AG04449 (cell line): ENCODE measurements at places on chromosomes 13 and 19.

DNA sequence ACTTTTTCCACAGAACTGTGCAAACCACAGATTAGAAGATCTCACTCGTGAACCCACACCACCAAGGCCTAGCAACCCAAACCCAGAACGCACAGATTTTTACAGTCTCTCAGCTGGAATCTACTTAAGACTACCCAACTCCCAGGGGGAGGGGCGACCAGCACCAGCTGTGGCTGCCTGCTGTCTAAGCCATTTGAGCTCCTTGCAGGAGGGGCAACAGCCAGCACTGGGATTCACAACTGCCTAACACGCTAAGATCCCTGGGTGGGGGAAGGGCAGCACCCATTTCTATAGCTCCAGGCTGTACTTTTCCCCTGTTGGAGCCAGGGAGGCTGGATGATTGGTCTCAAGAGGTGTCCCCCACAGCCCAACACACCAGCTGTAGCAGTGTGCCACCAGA, 368.8 kb downstream of the SUCLA2 start:
- DNase-seq = no peak

GRCh38 chr13:70027551-70027950, 80.1 kb upstream of the ATXN8OS start:
- no peak for DNase-seq

DNA sequence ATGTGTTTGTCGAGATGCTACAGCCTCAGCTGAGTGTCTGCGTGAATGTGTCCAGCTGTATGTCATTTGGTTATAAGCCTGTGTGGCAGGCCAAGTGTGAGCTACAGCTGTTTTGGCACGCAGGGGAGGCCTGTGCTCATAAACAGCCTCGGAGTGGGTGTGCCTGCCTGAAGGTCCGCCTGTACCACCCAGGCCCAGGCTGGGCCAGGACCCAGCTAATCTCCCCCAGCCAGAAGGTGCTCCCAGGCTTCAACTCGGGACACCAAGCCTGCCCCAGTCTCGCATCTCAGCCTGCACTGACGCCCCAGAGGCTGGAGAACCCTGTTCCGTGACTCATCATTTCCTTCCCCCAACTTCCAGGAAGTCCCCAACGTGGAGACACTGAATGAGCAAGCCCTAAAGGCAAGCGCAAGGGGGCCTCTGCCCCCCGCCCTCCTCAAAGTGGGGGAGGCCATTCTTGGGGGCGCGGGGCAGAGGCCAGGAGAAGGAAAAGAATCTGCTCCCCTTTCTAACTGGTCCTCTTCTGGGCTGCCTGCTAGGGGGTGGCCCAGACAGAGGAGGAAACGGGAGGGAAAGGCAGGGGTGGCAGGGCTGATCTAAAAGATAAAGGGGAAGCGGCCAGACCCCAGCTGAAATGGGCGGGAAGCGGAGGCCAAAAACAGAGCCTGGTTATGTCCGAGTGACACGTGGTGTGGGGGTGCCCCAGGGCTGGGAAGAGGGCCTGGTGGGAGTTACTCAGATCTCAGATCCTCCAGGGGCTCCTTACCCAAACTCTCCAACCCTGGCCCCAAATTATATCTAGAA, 2.0 kb downstream of the SLC1A5 start:
- DNase-seq = no peak

DNA sequence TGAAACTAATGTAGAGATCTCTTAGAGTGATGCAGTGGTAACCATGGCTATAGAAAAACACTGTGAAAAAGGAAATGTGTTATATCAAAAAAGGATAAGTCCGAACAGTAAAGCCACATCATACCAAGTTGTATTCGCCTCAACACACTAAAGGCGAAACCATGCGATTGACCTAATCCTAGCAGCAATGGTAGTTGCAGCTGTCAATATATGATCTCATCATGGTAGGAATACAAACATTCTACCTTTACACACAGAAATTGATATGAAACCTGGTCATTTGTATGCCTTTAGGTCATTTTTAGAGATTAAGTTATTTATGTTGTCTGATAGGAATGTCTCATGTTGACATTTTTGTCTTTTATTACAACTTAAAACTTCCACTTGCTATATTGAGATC, 271.9 kb downstream of the SLITRK6 start:
- DNase-seq = no peak

DNA sequence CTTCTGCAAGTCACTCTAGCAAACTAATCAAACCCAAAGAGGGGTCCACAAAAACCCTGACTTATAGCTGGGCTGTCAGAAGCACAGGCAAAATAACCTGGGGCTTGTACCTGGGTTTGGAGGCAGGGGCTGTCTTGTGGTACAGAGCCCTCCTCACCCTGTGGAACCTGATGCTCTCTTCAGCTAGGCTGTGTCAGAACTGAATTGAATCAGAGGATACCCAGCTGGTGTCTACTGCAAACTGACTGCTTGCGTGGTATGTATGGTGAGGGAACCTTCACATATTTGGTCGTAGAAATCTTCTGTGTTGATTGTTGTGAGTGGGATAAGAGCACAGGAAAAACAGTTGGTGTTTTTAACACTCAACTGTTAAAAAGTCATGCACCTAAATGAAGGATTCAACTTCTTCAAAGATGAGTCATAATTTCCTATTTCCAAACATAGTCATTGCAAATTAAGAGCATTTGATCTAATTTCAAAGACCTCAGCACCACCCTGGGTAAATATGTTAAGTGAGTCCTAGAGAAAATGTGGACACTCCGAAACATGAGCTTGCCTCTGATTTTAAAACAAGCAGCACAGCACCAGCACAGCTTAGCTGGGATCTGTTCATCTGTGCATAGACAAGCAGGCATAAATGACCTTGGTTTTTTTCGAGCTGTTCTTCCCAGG, 840.2 kb downstream of the UQCRFS1 start:
- no peak for DNase-seq

- no peak for DNase-seq
Measured at GRCh38 chr13:72536714-72537394, 190.6 kb downstream of the MZT1 start.

DNA sequence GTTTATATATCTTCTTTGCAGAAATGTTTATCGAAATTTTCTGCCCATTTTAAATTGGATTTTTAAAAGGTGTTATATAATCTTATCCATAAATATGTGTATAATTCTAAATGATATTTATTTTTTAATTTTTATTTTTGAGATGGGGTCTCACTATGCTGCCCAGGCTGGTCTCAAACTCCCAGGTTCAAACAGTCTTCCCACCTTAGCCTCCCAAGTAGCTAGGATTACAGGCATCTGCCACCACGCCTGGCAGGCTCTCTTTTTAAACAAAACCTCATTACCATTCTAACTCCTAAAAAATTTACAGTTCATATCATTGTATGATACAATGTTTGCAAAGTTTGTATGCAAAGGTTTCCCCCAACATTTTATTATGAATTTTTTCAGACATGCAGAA, 7.2 kb downstream of the LGALS7B start:
- no peak for DNase-seq

DNA sequence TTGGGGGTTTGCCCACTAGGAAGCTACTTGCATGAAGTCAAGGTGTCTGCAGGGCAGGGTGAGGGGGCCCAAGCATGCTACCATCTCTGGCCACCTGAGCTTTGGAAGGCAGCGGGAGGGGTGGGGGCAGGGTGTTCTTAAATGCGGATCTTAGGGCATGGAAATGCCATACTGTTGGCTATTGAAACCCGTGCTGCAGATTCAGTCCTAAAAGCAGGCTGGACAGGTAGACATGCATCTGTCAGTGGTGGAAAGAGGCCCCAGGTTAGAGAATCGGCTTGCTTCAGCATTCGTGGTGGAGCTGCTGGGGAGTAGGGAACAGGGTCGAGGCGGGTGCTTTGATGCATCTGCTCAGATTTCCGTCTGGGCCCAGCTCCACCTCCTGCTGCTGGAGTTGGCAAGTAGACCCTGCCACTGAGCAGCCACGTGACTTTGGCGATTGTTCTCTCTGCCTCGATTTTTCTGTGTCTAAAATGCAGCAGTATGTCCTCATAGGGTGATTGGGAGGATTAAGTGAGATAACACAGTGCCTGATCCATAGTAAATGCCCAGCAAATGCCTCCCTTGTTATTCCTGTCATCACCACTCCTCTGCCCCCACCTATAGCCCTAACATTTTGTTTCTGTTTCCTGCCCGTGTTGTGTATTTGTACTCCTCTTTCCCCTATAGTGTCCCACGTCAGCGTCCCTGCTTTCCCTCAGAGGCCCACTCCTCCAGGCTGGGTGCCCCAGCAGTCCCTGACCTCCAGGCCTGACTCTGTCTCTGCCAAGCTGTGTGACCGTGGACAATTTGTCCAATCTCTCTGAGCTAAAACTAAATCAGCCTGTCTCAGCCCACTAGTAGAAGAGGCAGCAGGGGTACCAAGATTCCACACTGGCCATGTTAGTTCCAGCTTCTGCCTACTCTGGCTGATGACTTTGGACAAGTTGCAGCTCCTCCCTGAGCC, 5.8 kb downstream of the PPP1R37 start:
- DNase-seq = no peak

GRCh38 chr13:44617648-44618047, 41.5 kb upstream of the TSC22D1 start:
- no peak for DNase-seq

GRCh38 chr13:105541565-105541964, 993.9 kb downstream of the EFNB2 start:
- no peak for DNase-seq

- no peak for DNase-seq
Measured at GRCh38 chr13:57673197-57673596, 41.7 kb downstream of the PCDH17 start.

DNA sequence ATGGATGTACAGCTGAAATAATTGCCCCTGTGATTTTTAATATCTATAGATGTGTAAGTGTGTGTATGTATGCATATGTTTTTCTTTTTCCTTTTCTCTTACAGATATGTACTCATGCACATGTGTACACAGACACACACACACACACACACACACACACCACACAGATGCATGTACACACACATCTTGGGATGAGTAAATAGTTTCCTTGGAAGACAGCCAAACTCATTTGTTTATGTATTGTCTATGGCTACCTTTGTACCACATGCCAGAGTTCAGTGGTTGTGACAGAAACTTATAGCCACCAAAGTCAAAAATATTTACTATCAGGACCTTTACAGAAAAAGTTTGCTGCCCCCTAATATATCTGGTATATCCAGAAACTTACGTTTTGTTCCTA, 192.6 kb downstream of the MAB21L1 start:
- no peak for DNase-seq

DNA sequence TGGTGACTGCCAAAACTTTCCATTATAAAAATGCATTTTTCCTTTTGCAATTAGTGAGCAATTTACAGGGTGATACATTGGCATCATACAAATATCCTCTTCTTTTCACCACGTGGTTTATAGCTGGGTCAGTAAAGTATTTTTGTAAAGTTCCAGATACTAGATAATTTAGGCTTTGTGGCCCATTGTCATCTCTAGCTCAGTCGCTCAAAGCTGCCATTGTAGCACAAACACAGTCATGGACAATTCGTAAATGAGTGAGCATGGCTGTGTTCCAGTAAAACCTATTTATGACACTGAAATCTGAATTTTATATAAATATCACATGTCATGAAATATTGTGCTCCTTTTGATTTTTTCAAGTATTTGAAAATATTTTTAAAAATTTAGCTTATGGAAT, 162.9 kb downstream of the USP12 start:
- no peak for DNase-seq

DNA sequence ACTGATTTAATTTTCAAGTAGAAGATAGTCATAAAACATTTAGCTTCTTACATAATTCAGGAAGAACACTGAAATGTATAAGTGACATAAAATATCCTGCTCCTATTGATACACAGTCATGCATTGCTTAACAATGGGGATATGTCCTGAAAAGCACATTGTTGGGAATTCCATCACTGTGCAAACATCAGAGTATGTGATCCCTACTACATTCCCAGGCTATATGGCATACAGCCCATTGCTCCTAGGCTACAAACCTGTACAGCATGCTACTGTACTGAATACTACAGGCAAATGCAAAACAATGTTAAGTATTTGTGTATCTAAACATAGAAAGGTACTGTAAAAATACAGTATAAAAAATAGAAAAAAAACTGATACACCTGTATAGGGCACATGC, 723.9 kb upstream of the ARGLU1 start:
- DNase-seq = no peak

GRCh38 chr13:87259479-87260083, 411.6 kb upstream of the SLITRK5 start:
- no peak for DNase-seq

DNA sequence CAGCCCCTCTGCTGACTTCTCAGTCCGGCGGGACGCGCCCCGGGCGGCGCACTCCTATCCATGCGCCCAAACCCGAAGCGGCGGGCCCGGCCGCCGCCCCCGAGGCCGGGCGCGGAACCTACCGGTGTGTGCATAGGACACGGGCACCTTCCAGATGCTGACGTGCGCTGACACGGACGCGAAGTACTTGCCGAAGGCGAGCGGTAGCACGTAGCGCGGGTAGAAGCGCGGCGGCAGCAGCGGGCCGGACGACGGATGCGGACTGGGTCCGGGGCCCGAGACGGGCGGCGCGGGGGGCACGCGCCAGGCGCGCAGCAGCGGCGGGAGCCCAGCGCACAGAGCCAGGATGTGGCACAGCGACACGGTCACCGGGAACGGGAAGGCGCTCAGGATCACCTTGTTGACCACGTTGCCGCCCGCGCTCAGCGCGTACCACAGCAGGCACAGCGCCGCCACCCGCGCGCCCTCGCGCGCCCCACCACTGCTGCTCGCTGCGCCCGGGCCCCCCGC, 338 bp downstream of the SLC35E1 start:
- no peak for DNase-seq

DNA sequence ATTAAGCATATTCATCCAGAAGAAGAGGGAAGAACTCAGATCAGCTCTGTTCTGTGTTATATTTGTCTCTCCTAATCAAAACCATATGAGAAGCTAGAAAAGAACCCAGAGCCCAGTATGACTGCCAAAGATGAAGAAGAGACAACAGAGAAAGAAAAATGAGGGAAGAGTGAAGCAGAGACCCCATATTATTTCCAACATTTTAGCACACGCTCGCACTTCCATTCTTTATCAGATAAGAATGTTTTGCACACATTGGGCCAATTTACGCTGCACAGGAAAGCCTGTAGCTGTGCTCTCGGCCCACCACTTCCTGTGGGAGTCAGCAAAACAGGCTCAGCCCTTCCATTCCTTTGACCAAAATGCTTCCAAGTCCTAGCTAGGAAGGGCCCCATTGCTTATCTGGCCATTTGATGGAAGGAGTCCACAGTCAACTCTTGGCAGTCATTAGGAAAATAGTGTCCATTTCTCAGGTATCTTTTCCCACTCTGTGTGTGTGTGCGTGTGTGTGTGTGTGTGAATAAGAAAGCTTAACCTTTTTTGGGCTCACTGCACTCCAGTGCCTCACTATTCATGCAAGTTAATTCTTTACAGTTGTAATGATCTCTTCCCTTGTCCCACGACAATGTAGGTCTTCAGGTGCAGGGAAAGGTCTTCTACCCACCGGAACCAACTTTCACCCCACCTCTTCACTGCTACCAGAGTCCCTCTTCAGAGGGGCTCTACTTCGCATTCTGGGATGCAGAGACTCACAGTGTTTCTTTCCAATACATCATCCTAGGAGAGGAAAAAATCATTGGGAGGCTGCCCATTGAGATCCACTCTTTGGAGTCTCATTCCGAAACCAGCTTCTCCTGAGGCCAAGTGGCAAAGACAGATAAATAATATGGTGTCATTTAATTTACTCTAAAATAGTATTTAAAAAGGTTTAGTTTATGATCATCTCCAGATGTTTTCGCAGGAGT, 237.5 kb downstream of the COG6 start:
- DNase-seq = no peak
